ENCODE measurements at places on chromosomes 6 and 20.
A peak's percentile ranks its signal among the peaks of the same experiment; 100 is the strongest.

DNA sequence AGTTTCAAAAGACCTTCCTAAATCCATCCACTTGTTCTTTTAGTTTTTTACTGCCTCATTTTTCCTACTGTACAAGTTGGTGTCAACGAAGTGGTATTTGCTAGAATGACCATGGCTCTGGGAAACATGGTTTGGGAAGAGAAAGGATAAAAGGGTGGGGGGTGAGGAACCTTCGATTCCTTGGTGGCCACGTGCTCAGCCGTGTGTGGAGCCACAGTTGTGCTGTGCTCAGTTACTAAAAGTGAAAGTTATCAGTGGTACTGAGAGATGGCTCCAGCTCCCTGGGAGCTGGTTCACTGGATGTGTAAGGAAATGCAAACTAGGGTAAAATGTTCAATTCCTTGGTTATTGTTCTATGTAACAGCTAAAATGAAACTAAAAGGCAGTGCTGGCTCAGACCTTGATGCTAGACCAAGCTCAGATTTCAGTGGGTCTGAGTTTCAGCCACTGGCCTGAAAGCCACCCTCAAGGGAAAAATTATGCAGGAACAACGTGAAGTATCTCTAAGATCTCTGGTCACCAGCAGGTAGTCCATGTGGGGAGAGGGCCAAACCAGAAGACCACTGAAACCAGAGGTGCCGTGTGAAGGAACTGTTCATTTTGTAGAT, 7.4 kb upstream of the SLC22A2 start:
- DNase-seq: no peak

GRCh38 chr6:72953971-72954381, 271.3 kb downstream of the KHDC1L start:
- DNase-seq: peak; percentile 50

DNA sequence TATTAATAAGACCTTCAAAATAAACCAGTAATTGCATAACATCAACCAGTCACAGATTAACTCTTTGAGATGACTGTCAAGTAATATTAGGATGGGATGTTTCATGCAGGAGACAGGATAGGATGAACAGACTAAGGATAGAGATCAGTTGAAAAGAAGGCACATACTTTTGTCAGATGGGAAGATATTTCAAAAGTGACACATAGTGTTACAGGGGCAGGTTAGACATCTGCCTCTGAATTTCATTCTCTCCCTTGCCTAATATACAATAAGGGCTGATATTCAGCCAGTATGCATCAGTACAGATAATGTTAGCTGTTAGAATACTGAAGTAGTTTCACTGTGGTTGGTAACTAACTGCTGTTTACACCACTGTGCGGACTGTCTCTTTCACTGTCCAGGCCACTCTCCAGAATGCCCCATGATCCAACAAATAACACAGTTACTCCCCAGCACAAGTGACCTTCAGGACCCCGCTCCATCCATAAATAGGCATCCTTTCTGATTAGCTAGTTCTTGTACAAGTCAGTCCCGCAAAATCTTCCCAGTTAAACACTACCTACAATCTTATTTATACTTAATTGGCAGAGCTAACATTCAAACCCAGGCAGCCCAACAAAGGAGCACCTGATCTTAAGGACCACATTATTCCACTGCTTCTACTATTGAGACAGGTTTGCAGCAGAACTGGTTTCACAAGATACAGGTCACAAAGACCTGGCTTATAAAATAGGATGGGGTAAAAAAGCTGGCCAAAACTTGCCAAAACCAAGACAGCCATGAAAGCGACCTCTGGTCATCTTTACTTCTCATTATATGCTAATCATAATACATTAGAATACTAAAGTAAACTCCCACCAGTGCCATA, 21.9 kb upstream of the PLN start:
- DNase-seq: no peak

DNA sequence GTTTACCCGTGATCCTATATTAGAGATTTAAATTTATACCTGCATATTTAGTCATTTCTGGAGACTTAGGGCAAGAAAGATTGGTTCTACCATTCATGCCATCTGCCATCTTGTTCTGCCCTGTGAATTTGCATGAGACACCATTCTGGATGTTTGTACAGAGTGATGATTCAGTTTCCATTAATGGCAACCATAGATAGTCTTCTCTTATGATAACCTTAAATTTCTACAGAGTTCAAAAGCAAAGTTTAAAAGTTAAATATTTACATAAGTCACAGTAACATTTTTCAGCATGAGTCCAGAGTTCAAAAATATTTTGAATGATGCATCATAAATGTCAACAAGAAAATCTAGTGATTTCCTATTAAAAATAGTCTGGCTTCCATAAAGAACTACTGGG, 23.2 kb downstream of the PLCB1 start:
- no peak for DNase-seq

- DNase-seq: no peak
Measured at GRCh38 chr6:113578691-113579090, 278.5 kb upstream of the MARCKS start.
